ENCODE measurements at places on chromosomes 1 and 21. TPM values are rescaled to one million over a fixed set of nuclear protein-coding genes. Genes with fewer than 3 reads are reported as not detected.
A peak's percentile ranks its signal among the peaks of the same experiment; 100 is the strongest.

DNA sequence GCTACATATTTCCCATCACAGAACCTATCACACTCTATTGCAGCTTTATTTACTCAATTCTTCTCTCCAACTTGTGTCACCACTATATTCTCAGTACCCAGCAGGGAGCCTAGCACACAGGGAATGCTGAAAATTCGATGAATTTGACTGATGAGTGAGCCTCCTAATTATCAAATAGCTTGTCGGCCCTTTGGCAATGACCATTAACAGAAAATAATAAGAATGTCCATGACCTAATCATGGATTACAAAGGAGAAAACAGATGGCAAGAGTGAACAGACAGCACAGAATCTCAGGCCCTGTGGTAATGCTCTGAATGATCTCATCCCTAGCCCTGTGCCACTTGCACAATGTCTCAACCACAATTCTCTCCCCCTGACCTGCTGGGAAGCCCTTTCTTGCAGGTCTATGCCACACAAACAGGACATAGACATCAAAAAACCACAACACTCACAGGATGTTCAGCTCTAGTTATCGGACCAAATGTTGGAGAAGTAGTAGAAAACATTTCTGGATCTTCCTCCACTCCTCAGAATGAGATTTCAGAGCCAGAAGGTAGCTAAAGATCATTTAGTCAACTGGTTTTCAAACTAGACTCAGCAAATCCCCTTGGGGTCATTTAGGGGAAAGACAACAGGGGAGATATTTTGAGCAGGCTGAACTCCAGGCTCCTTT lies 68.4 kb downstream of the LUZP1 start:
- no peak for DNase-seq

The CLDN19 gene
- 0.27 TPM for total RNA-seq

The PLEKHO1 gene
- total RNA-seq, result 61.6 TPM

The GMEB1 gene
- total RNA-seq, result 7.5 TPM

DNA sequence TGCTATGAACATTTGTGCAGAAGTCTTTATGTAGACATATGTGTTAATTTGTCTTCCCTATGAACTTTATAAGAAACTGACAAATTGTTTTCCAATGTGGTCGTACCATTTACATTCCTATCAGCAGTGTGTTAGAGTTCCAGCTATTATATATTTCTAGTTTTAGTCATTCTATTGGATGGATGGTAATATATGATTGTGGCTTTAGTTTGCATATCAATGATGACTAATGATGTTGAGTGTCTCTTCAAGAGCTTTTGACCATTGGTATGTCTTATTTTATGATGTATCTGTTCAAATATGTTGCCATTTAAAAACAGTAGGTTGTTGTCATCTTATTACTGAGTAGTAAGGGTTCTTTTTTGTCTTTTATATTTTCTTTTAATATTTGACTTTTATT lies 16.2 kb upstream of the ZNF326 start:
- no peak for DNase-seq

The LCE1E gene
- not detected for total RNA-seq

DNA sequence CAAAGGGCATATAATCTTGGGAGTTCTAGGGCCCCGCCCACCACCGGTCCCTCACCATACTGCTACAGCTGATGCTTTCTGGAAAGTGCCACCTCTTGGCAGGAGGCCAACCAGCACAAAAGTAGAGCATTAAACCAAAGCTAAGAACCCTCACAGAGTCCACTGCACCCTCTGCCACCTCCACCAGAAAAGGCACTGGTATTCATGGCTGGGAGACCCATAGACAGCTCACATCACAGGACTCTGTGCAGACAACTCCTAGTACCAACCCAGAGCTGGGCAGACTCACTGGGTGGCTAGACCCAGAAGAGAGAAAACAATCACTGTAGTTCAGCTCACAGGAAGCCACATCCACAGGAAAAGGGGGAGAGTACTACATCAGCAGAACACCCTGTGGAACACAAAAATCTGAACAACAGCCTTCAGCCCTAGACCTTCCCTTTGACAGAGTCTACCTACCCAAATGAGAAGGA lies 10.8 kb downstream of the THEM4 start:
- DNase-seq, result peak; percentile 36

DNA sequence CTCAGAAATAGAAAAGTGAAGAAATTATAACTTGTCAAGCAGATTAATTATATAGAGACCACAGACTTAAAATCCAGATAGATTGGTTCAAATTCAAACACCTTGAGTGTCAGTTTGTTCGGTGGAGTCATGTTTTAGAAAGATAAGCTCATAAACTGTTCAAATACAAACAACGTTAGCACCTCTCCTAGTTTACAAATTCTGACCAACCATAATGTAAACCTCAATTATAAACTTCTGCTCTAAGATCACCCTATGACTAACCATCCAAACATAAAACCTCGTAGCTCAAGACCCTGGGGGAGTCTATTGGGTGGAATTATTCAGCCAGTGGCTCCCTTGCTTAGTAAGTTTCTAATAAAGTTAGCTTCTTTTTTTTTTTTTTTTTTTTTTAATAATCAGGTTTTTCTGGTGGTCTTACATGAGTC lies 12.4 kb downstream of the CBR1 start:
- no peak for DNase-seq

GRCh38 chr1:18302788-18303413 lies 177.8 kb upstream of the KLHDC7A start:
- no peak for DNase-seq

DNA sequence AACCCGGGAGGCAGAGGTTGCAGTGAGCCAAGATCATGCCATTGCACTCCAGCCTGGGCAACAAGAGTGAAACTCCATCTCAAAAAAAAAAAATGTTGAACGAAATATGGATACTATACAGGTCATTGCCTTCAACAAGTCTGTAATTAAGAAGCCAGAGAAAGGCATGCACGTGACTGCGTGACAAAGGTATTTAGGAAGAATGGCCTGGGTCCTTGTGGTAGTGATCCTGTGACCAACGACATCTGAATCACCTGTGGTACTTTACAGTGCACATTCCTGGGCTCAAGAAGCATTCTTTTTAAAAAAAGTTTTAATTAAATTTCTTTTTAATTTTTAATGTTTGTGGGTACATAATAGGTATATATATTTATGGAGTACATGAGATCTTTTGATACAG lies 115.0 kb downstream of the GREM2 start:
- DNase-seq, result no peak
